ENCODE measurements at places on chromosomes 3 and 15.

- no peak for DNase-seq
Observed at GRCh38 chr3:34106879-34107278, 308.4 kb downstream of the PDCD6IP start.

DNA sequence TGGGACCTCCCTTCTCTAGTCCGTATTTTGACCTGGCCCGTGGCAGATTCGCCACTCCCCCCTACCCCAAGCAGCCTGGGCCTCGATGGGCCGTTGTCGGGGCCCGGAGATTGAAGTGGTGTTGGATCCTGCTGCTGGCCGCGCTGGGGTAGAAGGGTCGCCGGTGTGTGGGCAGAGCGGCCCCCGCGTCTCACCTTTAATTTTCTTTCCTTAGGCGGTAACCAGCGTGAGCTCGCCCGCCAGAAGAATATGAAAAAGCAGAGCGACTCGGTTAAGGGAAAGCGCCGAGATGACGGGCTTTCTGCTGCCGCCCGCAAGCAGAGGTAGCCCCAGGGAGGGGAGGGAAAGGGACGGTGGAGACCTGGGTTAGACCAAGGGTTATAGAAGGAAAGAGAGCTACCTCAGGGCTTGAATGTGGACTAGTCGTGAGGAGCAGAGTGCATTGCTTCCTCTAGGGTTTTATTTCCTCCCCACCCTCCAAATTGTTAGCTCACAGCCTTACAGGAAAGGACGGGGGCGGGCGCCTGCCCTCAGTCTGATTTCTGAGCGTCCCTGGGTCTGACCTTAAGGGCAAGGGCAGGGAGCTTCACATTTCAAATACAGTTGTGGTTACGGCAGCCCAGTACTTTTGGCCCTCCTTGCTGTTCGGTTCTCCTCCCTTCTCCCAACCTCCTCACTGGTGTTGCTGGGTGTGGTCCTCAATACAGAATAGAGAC, 799 bp downstream of the SERF2 start:
- peak; percentile 7 for DNase-seq

GRCh38 chr3:185423178-185423577, 60.2 kb downstream of the MAP3K13 start:
- no peak for DNase-seq

DNA sequence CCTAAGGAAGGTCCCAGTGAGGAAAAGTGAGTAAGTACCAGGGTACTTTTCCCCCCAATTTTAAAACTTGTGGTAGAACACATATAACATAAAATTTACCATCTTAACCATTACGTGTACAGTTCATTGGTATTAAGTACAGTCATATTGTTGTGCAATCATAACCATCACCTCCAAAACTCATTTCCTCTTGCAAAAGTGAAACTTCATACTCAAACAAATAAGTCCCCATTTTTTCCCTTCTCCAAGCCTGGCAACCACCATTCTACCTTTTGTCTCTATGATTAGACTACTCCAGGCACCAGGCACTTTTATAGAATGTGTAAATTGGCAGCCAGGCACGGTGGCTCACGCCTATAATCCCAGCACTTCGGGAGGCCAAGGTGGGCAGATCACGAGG, 12.2 kb downstream of the PRC1 start:
- DNase-seq = no peak

GRCh38 chr3:189688262-189688661, 57.1 kb downstream of the TP63 start:
- no peak for DNase-seq

- no peak for DNase-seq
Observed at GRCh38 chr3:30476368-30477084, 129.9 kb upstream of the TGFBR2 start.

DNA sequence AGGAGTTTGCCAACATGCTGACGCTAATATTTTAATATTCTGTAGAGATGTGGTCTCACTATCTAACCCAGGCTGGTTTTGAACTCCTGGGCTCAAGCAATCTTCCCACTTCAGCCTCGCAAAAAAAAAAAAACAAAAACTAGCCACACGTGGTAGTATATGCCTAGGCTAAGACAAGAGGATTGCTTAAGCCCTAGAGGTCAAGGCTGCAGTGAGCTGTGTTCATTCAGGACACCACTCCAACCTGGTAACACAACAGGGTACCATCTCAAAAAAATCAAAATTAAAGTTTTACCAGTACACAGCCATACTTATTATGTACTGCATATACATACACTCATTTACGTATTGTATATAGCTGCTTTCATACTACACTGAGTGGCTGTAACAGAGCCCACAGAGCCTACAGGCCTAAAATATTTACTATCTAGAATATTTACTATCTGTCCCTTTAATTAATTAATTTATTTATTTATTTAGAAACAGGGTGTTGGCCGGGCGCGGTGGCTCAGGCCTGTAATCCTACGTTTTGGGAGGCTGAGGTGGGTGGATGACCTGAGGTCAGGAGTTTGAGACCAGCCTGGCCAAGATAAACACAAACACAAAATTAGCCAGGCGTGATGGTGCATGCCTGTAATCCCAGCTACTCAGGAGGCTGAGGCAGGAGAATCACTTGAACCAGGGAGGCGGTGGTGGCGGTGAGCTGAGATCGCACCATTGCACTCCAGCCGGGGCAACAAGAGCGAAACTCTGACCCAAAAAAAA, 23.2 kb downstream of the SMARCC1 start:
- no peak for DNase-seq

- DNase-seq = no peak
Observed at GRCh38 chr15:98321896-98322295, 326.4 kb upstream of the IGF1R start.

DNA sequence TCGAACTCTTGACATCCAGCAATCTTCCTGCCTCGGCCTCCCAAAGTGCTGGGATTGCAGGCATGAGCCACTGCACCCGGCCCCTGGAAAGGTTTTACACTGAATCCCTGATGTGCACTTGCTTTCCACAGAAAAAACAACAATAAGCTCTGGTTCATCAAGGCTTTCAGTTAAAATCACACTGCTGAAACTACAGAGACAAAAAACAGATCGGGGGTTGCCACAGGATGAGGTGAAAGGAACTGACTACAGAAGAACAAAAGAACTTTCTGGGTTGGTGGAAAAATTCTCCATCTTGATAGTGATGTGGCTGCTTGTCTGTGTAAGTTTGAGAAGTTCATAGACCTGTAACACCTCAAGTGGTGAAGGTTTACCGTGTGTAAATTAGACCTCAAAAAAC, 2.9 kb downstream of the RAB43 start:
- DNase-seq = no peak

GRCh38 chr15:27850050-27850449, 249.1 kb downstream of the OCA2 start:
- DNase-seq = no peak

- DNase-seq = no peak
Observed at GRCh38 chr3:182325213-182325950, 467.9 kb upstream of the ATP11B start.

GRCh38 chr3:117443014-117443413, 733.4 kb downstream of the TUSC7 start:
- no peak for DNase-seq

GRCh38 chr3:107989661-107990060, 101.2 kb downstream of the CD47 start:
- DNase-seq = no peak

DNA sequence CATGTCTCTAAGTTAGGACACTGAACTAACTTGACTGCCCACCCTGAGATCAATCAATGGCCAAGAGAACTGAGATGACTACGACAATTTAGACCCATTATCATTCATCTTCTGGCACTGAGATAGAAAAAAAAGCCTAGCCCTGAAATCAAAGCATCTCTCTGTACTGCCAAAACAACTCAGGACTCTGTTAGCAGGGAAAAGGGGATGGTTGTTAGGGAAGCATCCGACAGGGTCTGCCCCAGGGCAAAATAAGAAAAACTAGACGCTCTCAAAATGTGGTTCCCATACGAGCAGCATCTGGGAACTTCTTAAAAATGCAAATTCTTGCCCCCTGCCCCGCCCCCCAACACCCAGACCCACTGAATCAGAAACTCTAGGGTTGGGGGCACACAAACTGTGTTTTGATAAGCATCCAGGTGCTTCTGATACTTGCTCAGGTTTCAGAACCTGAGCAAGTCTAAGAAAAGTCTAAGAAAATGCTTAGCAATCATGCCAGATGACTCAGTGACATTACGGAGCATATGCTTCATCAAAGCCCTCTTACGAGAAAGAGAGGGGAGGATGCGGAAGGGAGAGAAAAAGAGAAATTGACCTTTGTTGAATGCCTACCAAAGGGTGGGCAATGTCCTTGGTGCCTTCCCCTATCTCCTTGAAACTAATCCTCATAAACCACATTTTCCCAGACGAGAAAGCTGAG, 172.8 kb upstream of the HES1 start:
- DNase-seq = no peak

GRCh38 chr3:48990636-48991469, 812 bp downstream of the P4HTM start:
- no peak for DNase-seq

DNA sequence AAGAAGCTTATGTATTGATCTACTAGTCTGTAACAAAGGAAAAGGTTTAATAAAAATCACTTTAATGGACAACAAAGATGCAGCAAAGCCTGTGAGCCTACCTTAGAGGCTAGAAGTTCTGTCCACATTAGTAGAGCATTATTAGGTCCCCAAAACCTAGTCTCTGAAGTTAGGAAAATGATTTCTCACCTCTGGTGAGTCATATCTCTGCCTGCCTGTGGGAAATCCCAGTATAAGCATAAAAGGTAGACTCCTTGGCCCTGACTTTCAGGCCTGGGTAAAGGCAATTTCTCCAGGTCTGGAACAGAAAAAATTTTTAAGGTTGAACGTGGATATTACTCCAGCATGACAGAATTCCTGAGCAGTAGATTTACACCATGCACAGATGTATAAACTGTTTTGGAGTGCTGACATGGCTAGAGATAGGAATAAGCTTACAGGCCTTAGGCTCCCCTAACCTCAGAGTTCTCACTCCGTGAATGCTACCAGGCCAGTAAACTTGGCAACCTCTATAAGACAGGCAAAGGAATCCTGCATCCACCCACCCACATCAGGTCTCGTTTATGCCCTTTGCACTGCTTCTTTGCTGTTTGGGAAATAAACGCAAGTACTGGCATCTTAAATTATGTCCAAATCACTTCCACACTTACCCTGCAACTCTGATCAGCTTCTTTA, 104.1 kb downstream of the SERPINI1 start:
- no peak for DNase-seq

DNA sequence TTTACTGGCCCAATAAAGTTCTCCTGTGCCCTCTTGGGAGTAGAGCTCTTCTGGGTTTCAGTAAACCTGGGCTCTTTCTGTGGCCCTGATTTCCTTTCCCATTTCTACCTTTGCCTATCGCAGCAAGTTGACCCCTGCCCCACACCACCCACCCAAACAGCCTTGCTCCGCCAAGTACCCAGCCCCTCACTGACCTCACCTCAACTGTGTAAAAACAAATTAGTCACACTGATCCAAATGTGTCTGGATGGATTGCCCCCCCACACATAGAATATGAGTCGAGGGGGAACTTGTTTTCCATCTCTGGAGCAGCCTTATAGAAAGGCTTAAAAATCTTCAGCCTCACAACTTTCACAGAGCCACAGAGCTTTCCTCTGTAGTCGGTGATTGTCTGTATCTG, 28.6 kb upstream of the VEPH1 start:
- no peak for DNase-seq

- DNase-seq = no peak
Observed at GRCh38 chr3:21484057-21484827, 266.8 kb downstream of the ZNF385D start.

GRCh38 chr3:160179906-160180305, 45.3 kb upstream of the C3orf80 start:
- no peak for DNase-seq

- no peak for DNase-seq
Observed at GRCh38 chr3:183507551-183507950, 48.0 kb downstream of the KLHL6 start.

DNA sequence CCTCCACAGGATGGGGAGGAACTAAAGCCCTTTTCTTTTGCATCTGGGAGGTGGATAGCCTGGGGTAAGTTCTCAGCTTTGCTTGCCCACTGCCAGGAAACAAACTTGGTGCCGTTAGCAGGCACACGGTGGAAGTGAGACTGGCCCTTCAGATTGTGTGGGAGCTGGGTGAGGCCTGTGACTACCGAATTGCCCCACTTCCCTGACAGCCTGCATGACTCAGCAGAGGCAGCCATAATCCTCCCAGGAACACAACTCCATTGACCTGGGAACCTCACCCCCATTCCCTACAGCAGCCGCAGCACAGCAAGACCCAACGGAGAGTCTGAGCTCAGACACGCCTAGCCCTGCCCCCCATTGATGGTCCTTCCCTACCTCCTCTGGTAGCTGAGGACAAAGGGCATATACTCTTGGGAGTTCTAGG, 282.6 kb downstream of the KLF13 start:
- DNase-seq = no peak

GRCh38 chr3:27479806-27480543, 4.2 kb downstream of the SLC4A7 start:
- no peak for DNase-seq

DNA sequence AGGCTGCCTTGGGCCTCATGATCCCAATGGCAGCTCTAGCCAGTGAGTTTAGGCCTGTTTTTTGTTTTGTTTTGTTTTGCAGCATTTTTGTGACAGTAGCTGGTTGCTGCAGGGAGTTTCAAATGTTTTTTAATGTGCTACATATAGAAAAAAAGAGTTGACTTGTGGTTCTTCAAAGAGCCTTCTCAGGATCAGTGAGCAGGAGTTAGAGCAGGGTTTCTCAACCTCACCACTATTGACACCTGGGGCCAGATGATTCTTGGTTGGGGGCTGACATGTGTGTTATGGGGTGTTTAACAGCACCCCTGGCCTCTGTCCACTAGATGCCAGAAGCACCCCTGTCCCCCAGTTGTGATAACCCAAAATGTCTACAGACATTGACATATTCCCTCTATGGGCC, 17.9 kb downstream of the APH1B start:
- DNase-seq = no peak

- DNase-seq = no peak
Observed at GRCh38 chr3:145981056-145981455, 179.9 kb downstream of the PLOD2 start.

DNA sequence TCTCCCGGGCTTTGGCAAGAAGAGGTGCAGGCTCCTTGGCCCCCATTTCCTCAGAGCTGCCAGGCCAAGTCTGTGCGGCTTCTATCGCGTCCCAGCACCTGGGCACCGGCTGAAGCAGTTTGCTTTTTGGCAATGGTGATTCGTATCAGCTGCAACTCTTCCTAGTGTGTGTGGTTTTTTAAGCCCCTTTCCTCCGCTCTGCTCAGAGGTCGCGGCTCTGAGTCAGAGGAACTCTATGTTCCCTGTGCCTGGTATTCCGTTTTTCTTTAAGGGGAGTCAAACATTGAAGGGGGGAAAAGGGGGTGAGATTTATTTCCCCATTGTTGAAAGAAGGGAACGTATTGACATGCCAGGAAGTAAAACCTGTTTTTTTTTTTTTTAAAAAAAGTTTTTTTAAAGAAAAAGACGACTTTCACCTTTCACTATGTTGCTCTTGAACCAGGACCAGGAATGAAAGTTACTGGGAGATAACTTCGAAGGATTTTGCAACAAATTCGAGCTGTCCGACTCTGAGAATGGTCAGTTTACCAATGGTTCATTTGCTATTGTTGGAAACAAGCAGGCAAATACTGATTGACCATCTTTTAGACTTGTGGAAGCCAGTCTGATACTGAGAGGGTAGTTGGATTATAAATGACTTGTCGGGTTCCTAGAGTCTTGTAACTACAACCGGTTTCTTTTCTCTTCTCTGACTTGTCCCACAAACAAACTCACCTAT, 1.1 kb downstream of the ARMC8 start:
- no peak for DNase-seq

Data from activated T-helper 1 cell treated with Interleukin-2 at 50 U/mL for 16 hours (primary cell).